Activated CD4-positive, alpha-beta memory T cell treated with anti-CD3 and anti-CD28 coated beads, Interleukin-2, amount 10 ng/mL, durations not matched to agents 7 days and 5 days (primary cell): ENCODE measurements at places on chromosomes 2 and 18.

DNA sequence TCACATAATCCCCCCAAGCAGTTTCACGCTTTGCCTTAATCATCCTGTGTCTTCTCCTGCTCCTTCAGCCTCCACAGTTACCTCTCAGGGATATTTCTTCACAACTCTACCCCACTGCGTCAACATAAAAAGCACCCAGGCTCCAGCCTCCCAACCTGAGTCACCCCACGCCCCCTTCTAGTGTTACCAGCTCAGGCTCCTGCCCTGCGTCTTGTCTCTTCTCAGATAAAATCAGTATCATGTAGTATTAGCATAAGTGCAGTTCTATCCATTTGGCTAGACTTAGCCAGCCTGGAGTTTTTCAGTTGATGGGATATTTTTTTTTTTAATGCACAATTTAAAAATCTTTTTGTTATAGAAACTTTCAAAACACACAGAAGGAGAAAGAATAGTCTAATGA lies 9.6 kb upstream of the PELI1 start:
- no peak for DNase-seq

DNA sequence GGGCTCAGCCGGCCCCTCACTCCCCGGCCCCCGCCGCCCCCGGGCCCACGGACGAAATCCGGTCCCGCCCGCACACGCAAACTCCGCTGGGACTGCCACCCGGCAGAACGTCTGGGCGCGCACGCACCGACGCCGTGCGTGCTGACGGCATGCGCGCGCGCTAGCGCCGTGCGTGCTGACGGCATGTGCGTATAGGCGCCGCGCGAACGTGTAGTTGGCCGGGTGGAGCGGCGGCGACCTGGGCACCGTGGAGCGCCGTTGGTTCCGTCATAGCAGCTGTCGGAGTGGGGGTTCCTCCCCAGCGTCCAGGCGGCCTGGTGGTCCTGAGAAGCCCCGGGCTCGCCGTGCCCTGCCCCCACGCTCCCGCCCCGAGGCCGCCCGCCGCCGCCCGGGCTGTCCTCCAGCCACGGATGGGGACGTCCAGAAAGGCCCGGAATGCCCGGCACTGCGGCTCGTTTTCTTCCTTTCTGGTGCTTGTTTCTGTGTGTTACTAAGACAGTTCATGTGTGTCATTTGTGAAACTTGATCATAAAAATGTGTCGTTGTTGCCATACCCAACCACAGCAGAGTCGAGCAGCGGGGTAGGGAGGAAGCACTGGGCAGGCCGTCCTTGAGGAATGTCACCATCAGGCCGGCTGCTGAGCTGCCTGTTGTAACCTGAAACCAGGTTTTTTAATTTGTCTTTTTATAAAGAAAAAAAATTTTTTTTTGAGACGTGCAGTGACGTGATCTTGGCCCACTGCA lies at the start of gene TXNL4A:
Gene TXNL4A, minus strand, starts transcription at position 113 of the 744 bp plus-strand sequence. CDS start 171 bp downstream, outside the sequence.
- peak; percentile 88 for DNase-seq

DNA sequence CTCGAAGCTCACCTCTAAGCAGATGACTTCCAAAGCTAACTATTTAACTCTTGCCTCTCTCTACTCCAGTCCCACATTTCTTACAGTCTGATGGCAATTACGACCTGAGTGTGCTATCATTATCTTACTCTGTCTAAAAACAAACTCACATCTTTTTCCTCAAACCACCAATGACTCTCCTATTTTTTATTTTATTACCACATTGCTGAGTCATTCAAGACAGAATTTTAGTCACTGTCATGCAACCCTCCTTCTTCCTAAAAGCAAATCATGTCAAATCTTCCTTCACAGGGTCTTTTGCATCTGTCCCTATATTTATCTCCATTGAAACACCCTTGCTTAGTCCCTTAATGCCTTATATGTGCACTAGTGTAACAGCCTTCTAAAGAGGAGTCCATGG lies 34.6 kb upstream of the C2orf15 start:
- DNase-seq: no peak

DNA sequence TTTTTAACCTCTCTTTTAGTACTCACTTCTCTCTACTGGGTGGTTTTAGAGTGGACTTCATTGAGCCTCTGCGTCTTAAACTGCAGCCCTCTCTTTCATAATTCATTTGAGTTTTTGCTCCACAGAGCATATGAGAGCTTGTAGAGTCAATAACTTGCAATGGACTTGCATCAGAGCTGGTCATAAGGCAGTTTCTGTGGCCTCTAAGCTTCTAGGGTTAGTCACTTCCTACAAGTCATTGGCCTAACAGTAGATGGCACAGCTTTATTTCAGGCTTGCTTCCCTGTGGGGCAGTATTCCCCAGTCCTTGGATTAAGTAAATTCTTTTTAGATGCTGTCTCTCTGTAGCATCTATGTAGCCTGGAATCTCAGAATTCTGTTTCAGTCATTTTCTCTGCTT lies 1435.7 kb downstream of the LRP1B start:
- no peak for DNase-seq
